Effector memory CD4-positive, alpha-beta T cell (primary cell): ENCODE measurements at places on chromosomes 3 and 15.

DNA sequence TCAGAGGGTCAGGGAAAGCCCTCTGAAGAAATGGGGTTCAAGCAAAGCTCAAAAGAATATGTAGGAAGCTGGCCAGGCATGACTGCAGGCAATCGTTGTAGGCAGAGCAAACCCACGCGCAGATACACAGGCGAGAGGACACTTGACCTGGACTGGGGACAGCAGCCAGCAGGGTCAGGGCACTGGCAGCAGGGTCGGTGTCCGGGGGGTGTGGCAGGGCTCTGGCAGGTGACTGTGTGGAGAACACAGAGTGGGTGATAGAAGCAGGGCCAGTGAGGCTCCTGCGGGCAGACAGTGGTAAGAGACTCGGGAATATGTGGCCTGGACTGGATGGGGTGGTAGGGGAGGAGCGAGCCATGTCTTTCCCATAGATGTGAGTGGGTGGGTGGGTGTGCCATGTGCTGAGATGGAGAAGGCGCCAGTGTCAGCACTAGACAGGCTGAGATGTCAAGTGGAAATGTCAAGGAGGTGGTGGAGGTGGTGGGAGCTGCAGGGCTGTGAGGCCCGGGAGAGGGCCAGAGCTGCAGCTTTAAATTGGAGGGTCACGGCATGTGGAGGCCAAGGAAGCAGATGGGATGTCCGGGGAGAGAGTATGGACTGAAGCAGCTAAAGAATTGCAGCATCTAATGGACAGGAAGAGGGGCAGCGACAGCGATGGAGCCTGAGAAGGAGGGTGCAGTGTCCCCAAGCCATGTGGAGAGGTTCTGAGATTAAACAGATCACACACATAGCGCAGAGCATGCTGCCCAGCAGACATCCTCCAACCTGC lies 13.4 kb downstream of the TMEM43 start:
- no peak for DNase-seq

GRCh38 chr3:20539666-20540065 lies 353.7 kb upstream of the SGO1 start:
- DNase-seq = no peak

- DNase-seq = no peak
These were observed 79.6 kb upstream of the SPATA12 start for GRCh38 chr3:56980798-56981390.

GRCh38 chr15:48963524-48964113 lies at the start of gene SHC4:
Gene SHC4 (minus strand): TSS chr15:48963919. CDS start chr15:48963015, 904 bp downstream.
- DNase-seq = no peak

DNA sequence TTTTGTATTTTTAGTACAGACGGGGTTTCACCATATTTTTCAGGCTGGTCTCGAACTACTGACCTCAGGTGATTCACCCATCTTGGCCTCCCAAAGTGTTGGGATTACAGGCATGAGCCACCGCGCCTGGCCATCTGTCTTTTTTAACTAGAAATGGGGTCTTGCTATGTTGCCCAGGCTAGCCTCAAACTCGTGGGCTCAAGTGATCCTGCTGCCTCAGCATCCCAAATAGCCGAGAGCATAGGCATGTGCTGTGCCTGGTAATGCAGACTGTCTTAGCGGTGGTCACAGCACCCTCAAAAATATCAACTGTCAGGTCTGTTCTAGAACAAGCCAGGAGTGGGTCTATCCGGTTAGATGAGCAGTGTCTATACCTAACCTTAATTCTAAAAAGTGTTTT lies 48.2 kb downstream of the SPATA12 start:
- no peak for DNase-seq

- DNase-seq = no peak
These were observed 13.3 kb downstream of the STAC start for GRCh38 chr3:36393563-36393962.

GRCh38 chr3:66370179-66370578 lies 130.6 kb downstream of the LRIG1 start:
- no peak for DNase-seq

DNA sequence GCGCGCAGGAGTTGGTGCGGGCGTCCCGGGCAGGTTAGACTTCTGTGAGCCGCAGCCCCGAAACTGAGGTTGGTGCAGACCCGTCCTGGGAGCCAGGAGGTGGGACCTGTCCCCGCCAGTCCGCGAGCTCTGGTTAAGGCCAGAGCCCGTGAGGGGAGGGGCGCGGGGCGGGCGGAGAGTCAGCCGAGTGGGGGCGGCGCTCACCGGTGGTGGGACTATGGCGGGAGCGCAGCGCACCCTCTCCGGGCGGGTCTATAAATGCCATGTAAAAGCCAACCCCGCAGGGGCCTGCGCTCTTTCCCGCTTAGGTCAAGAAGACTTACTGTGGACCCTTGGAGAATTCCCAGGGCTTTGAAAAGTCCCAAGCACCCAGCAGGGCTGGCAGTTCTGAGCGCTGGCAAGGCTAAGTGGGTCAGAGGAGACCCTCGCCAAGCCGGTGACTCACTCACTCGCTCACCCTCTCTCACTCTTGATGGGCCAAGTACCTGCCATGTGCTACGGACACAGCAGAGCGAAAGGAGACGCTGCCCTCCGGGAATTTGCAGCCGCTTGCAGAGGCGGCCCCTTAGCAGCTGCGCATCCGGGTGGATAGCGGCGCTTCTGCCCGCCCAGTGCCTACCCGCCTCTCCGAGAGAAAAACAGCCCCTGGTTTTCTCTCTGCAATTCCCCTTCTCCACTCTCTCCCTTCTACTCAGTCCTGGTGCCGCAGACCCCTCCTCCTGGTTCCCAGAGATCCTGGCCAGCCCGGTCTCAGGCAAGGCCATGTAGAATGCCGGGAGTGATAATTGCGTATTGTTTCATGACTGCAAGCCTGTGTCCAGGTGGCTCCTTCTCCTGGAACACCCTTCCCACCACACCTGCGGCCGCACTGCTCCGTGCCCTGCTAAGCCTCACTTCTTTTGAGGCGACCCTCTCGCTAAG lies at the start of gene ALDH1L1:
TSS of gene ALDH1L1 (minus strand) at position 110 of the 921 bp plus-strand sequence. CDS start 19,607 bp downstream, outside the sequence.
- DNase-seq = no peak
